ENCODE measurements at places on chromosomes 7 and 10.

DNA sequence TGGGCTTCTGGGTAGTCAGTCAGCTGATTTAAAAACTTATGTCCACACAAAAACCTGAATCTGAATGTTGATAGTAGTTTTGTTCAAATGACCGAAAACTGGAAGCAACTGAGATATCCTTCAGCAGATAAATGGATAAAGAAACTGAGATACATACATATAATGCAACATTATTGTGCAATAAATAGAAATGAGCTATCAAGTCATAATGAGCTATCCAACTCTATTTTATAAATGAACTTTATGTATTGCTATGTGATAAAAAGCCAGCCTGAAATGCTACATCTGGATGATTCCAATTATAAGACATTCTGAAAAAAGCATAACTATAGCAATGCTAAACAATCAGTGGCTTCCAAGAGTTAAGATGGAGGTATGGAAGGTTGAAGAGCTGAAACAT lies 748.7 kb downstream of the TNS3 start:
- no peak for DNase-seq

- DNase-seq = no peak
Observed at GRCh38 chr10:85596389-85596788, 770.2 kb downstream of the GRID1 start.

- DNase-seq = no peak
Observed at GRCh38 chr7:17506095-17506494, 207.6 kb downstream of the AHR start.

- DNase-seq = no peak
Observed at GRCh38 chr7:112427984-112428383, 22.3 kb upstream of the IFRD1 start.

DNA sequence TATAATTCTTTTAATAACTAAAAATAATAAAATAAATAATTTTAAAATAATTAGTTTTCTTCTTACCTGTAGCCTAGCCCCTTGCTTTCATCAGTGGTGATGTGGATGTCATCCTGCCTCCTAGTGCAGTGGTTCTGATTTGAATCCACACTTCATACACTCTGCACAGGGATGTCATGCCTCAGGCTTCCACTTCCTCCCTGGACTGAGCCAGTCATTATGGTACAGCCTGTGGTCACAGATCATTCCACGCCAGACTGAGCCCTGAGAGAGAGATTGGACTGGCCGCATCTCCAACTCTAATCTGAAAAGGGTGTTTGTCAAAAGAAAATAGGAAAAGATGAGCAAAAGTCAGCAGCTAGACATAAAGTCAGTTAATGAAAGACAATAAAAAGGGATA lies 436.2 kb upstream of the IGFBP3 start:
- no peak for DNase-seq

- DNase-seq = no peak
Observed at GRCh38 chr7:107045195-107045960, 873 bp downstream of the PRKAR2B start.

GRCh38 chr7:48053736-48054135 lies 18.4 kb downstream of the C7orf57 start:
- DNase-seq = no peak

- DNase-seq = no peak
Observed at GRCh38 chr10:111126077-111126476, 49.2 kb downstream of the ADRA2A start.

DNA sequence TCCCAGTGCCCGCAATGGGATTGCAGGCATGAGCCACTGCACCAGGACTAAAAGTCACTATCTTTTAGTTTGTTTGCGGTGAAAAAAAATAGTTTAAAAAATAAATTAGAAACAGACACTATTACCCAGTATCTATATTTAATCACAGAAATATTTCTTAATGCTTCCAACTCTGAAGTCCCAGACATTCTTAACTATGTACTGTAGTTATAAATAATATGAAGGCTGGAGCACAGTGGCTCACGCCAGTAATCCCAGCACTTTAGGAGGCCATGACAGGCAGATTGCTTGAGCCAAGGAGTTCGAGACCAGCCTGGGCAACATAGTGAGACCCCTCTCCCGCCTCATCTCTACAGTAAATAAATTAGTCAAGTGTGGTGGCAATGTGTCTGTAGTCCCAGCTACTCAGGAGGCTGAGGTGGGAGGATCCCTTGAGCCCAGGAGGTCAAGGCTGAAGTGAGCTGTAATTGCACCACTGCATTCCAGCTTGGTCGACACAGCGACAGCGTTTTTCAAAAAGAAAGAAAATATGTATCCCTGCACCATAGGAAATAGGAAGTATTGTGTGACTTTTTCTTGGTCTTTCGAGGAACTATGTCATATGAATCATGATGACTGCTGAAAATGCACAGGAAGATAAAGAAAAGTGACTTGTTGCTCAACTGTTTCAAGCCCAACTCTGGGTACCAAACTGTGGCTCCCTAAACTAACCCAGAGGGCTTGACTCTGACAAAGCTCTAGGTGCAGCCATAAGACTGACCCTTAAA lies 74.9 kb upstream of the STEAP1B start:
- DNase-seq = no peak

DNA sequence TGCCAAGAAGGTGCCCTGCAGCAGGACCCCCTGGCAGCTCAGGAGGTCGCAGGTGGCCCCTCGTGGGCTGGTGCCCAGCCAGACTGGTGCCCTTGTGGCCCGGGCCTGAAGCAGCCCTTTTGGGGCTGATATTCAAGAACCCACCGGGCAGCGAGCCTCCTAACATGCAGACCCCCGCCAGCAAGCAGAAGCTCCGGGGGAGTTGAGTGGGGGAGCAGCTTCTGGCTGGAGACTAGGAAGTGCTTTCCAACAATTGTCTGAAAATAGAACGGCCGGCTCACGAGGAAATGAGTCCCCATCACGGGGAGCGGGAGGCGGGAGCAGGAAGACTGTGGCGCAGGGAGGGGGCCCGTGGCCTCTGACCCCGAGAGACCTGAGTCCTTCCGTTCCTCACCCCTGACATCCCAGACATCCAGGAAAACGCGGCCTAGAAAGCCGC lies 9.5 kb upstream of the INTS1 start:
- DNase-seq = peak; percentile 48

GRCh38 chr10:66880292-66880691 lies 45.5 kb upstream of the LRRTM3 start:
- no peak for DNase-seq

DNA sequence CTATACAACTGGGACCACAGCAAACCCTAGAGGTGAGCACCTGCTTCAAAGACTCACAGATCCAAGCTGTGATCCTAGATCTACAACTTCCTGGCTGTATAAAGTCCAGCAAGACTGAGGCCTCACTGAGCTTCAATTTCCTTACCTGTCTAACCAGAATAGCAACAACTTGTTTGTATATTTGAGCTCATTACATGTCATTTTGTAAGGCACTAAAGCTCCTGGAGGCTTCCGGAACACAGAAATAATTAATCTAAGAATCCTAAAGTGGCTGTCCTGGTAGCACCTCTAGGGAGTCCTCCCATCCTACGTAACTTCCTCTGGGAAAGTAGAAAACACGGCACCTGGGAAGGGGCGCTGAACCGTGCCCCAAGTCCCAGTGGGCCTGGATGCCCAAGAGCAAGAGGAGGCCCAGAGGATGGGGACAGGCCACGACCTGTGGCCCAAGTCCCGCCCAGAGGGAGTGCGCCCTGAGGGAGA lies 39.4 kb downstream of the HK1 start:
- no peak for DNase-seq

DNA sequence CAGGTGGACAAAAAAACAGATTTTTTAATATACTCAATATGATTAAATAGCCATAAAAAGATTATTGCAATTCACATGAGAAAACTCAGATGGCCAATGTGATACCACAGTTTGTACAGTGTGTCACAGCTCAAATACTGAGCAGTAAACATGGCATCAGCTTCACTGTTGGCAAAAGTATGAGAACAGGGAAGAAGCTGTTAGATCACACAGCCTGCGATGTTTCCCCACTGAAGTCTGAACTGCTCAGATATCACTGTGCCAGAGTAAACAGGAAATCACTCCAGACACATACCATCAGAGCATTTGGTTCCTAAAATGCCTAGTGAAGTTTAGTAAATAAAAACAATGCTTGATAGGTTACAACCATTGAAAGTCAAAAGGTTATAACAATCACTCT lies 347.8 kb downstream of the ETV1 start:
- DNase-seq = no peak

GRCh38 chr7:5278766-5279165 lies 4.0 kb upstream of the SLC29A4 start:
- no peak for DNase-seq

DNA sequence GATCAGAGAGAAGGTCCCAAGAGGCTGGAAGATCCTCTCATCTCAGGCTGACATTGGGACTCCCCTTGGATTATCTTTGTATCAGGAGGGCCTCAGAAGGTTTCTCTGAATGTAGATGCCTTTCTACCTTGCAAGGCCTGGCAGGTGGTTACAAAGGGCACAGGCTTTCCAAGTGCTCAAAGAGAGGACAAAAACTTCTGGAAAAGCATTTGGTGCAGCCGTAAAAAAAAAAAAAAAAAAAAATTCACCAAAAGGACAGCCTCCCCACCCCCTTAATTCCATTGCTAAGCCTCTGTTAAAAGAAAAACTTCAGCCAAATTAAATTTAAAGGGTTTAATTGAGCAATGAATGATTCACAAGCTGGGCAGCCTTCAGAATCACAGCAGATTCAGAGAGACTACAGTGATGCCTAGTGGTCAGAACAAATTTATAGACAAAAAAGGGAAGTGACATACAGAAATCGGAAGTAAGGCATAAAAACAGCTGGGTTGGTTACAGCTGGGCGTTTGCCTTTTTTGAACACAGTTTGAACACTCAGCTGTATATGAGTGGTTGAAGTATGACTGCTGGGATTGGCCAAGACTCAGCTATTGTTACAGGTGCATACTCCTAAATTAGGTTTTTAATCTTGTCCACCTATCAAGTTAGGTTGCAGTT lies 42.5 kb upstream of the LRGUK start:
- DNase-seq = no peak

DNA sequence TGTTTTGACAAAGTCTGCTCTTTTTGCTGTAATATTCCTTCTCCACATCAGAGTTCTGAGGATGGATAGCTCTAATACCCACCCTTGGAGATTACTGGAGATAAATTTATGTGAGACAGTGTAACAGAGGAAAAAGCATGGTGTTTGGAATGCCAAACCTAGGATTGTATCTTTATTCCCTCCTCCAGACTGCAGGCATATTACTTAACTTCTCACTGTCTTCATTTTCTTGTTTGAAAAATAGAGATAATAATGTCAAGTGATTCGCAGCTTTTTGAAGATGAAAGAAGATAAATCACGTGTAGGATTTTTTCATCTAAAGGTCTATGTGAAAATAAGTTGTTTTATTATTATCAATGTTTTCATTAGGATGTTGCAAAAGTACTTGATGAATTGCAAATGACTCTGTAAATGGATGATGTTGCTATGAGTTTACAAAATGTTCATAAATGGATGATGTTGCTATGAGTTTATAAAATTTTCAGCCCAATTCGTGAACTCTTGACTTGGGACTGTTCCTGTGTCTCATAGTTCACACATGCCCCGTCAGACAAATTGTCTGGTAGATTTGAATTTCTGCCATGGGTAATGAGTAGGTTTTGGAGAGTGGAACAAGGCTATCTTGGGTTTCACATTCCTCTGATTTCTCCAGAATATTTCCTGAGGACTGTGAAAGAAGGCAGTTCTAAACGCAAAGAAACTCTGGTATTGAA lies 113.1 kb upstream of the IGFBP3 start:
- DNase-seq = no peak

- DNase-seq = no peak
Observed at GRCh38 chr7:158375034-158375433, 212.6 kb downstream of the PTPRN2 start.

- no peak for DNase-seq
Observed at GRCh38 chr10:48302515-48303476, 3.7 kb upstream of the MAPK8 start.

DNA sequence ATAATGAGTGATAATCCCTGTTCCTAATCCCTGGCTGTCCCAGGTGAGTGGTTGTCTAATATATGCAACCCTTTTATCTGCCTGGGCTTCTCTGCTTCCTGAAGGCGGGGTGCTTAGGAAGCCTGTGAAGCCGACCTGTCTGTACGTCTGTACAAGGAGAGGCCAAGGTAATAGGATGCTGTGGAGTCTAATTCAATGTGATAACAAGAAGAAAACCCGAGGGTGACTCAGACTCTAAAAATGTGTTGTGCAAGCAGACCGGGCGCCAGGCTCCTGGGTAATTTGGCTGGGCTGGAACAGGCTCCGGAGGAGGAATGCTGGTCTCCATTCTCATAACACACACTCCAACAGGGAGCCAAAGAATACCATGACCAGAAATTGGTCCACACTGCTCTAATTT lies 43.6 kb downstream of the THNSL1 start:
- DNase-seq = peak; percentile 49

DNA sequence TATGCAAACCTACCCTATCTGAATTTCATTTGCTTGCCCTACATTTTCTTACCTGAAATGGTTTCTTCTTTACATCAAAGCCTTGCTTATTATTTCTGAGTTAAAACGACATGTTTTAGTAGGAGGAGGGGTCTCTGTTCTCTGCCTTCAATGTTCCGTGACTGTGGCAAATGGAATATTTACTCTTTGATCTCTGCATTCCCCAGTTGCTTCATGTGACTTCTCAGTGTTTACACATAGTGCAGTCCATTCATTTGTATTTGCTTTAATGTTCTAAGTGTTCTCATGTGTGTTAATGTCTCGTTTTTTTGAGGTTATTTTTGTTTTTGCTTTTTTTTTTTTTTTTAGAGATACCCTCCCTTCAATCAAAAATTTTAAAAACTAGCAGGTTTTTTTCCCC lies 75.8 kb downstream of the GNAI1 start:
- DNase-seq = no peak

DNA sequence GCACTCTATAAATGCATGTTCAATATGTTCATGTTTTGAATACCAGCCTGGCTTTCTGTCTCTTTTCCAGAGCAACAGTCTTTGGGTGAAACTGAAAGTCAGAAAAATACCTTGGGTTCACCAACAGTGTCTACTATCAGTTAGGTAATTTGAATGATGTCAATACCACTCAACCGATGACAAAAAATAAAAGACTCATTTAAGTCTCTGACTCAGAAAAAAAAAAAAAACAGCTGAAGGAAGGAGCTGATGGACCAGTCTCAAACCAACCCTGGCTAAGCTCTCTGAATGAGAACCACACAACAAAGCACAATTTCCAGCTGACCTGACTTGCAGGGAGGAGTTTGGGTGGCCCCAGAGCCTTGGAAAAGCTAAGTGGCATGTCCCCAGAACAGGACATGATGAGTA lies 42.5 kb downstream of the ABLIM1 start:
- DNase-seq = no peak

DNA sequence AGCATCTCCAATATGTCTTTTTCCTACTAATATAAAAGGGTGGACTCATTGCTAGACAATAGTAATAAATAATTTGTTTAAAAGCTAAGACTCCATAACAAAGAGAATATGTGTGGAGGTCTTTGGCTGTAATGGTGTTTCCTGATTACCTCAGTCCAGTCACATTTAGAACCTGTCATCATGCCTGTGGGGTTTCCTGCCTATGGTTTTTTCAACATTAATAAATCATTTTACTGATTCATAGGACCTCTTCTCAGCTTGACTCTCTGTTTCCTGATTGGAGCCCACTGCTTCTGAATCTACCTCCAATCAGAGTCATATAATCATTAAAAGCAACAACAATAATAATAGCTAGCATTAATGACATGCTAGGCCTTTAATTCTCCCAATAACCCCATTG lies 52.4 kb upstream of the GNAI1 start:
- no peak for DNase-seq

All from breast epithelium (tissue), 4 donors.